ENCODE measurements at places on chromosomes 12 and 14.

DNA sequence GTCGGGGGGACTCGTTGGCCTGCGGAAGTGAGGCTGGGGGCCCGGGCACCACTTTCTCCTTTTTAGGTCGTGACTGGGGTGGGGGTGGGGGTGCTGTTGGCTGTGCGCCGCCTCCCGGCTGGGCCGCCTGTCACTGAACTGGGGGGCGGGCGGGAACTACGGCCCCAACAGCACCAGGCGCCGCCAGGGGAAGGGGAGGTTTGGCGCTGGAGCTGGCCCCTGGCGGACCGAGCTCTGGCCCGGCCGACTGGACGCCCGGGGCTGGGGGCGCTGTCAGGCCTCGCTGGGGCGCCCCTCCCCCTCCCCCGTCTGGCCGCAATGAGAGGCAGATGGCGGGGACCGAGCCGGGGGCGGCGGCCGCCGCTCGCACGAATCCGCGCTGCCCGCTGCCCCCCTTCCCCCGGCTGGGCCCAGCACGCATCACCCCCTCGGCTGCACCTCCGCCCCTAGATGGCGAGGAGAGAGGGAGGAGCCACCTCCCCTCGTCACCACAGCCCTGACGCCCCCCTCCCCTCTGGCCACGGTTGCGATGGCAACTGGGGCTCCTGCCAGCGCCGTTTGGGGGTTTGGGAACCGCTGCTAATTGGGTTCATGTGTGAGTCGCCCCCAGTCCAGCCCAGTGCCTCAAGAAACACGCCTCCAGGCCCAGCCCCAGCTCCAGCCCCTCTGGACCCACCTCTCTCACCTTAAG, 723 bp downstream of the NFATC4 start:
- DNase-seq: no peak

DNA sequence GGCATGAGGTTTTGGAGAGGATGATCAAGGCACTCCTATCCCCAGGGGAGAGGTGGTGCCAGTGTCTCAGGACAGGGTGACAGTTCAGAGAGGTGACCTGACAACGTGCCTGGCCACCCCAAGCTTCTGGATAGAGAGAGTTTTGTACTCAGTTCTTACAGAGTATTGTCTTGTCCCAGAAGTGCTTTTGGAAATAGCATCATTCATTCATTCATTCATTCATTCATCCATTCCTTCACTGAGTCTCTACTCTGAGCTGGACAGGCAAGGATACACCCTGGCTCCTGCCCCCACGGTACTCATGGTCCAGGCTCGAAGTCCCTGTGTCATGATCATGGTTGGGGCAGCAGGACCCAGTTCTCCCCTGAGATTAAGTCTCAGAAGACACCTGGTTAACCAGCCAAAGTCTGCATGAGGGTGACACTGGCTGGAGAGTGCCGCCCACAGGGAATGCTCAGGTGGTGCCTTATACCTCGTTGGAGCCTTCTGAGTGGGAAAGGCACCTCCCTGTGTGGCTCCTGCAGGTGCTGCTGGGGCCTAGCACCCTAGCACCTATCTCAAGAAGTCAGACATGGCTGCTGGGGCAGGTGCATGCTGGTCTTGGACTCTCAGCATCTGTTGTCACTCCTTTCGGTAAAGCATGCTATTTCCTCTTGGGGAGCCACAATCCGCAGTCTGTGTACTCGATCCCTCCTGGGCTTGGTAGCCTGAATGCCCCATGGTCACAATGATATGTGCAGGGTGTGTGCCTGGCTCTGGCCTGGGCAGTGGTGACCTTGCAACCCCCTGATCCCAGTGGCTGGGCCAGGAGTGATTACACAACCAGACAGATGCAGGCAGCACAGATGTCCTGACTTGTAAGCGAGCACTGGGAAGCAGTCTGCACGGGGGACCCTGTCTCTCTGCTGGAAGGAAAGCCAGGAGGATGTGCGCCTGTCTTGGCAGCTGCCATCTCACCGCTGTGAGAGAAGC, 57.8 kb downstream of the C14orf132 start:
- DNase-seq: no peak

DNA sequence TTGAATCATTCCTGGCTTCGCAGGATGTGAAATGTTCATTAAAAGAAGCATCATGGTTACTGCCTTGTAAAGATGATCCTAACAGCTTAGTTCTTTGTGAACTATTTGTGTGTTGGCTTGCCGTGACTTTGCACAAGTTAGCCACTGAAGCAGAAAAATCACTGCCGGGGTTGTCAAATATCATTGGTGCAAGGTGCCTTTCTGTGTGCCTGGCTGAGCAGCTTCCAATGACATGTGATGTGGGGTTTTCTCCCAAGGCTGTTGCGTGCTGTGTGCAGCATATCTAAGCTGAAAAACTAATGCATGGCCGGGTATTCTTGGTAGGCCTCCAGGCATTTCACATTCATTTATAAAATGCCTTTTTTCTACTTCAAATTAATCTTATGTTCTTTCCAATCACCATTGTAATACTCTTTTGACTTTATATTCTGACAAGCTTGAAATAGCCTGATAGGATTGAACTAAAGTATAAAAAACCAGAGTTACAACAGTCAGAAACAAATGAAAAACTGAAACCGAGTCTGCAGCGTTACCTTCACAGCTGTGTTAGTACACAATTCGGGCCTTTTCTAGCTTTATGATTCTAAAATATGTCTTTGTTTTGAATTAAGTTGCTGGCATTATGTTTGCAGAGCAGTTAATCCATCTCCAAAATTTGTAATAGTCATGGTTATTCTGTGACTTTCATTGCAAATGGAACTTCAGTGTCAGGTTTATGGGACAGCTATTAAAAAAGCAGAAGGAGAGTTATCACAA, 222.1 kb downstream of the SYT1 start:
- no peak for DNase-seq

GRCh38 chr12:3302401-3303041, 188.5 kb upstream of the PRMT8 start:
- DNase-seq: no peak

DNA sequence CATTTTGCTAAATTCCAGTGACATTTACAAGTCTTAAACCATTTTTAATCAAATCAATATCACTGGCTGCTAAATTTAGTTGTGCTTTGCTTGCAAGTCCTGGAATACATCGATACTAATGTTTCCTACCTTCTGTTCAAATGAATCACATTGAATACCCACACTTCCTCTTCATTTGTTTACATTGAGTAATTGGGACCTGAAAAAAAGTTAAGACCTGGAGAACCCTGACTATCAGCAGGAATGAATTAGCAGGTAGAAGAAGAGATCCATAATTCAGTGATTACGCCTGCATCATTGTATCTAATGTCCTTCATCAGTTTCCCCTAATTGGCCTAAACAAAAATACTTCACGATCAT, 369.3 kb downstream of the ETNK1 start:
- DNase-seq: no peak

DNA sequence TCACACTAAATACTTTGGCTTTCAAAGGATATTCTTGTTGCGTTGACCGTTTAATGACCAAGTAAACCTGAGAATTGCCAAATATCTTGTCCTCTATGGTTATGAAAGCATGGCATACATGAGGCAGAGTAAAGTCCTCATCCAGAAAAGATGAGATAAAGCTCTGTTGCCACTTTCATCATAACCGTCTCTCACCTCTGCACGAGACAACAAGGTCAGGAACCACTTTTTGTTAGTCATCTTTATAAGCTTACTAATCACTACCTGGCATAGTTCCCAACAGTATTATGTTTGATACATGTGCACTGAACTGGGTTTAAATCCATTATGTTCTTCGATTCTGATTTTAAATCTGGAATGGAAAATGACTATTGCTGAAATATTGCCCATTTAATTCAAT, 31.3 kb downstream of the PTPRB start:
- no peak for DNase-seq

DNA sequence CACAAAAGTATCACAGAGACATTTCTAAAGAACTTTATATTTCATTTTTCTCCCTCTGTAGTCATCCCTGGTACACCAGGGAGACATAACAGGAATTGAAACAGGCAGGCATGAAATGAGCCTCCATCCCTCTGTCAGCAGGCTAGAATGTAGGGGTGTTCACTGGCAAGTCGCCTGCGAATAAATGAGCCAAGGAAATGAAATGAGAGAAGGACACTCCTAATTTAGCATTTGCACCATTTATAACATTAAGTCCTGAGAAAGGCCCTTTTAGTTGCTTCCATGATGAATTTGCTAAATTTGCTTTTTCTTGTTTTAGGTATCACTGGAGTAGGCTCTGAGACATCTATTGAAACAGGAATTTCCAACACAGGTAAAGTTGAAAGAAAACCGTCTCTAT, 192.4 kb upstream of the CNTN1 start:
- no peak for DNase-seq

GRCh38 chr12:59823567-59823966, 227.7 kb downstream of the SLC16A7 start:
- DNase-seq: no peak

DNA sequence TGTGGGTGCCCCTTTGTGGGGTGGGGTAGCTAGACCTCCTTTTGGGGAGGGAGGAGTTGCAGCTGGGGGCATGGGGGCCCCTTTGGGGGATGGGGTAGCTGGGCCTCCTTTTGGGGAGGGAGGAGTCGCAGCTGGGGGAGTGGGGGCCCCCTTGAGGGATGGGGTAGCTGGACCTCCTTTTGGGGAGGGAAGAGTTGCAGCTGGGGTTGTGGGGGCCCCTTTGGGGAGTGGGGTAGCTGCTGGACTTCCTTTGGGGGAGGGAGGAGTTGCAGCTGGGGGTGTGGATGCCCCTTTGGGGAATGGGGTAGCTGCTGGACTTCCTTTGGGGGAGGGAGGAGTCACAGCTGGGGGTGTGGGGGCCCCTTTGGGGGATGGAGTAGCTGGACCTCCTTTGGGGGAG, 7.0 kb downstream of the NACA start:
- no peak for DNase-seq

DNA sequence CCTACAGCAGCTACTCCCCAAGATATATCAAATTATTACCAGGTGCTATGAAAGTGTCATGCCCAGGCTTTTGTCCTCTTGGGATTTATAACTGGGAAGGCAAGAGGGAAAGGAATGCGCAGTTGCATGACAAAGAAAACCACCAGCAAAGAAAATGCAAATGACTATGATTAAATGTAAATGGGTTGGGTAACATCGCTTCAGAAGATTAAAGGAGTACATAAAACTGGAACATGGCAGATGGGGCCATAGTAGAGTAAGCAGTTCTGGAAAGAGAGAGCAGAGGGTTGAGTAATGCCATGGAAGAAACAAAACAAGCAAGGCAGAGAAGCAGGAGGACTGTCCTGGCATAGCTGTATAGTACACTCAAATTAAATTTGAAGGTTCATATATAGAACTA, 493.1 kb downstream of the NOVA1 start:
- DNase-seq: no peak

DNA sequence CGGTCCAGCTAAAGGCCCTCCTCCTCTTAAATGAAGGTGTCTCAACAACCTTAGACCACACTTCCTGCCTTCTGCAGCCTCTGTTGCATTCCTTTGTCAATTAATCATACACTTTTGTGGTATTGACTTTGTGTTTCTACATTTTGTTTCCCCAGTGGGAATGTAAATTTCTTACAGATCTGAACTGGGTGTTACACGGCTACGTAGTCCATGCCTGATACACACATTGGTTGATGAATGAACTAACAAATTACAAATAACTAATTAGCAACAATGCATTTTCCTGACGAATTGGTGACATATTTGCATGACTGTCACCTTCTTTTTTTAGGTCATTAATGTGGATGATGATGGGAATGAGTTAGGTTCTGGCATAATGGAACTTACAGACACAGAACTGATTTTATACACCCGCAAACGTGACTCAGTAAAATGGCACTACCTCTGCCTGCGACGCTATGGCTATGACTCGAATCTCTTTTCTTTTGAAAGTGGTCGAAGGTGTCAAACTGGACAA, 15.2 kb upstream of the CCT2 start:
- DNase-seq: no peak

DNA sequence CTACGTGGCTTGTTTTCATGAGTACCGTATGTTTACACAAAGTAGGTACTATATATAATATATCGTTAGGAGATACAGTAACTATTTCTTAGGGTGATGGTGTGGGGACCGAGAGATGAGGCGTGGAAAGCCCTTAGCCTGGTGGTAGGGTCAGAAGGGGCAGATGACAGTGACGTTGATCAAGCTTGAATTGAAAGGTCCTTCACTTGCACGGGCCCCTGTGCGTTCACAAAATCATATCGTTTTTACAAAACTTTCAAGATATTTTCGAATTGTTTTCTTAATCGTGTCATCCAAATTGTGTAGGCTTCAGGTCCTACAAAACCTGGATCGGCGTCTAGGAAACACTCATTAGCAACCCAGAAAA, 881 bp upstream of the SOS2 start:
- no peak for DNase-seq

DNA sequence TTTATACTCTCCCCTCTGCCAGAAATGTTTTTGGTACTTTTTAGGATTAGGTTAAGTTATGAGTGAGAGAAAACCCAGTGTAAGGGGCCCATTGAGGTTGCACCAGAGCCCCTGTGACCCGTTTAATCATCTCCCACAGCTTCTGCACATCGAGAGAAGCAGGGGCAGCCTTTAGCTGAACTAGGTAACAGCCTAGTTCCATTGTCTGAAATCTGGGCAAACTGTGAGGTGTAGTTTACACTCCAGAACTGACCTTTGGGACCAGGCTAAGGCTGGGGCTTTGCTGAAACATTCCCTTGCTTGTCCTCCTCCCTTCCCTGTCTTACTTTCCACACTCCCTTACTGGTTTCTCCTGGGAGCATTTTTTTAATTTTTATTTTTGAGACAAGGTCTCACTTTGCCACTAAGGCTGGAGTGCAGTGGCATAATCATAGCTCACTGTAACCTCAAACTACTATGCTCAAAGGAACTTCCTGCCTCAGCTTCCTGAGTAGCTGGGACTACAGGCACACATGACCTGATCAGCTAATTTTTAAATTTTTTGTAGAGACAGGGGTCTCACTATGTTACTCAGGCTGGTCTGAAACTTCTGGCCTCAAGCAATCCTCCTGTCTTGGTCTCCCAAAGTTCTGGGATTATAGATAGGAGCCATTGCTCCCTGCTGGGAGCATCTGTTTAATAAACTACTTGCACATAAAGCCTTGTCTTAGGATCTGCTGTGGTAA, 25.9 kb upstream of the DHRS2 start:
- no peak for DNase-seq

DNA sequence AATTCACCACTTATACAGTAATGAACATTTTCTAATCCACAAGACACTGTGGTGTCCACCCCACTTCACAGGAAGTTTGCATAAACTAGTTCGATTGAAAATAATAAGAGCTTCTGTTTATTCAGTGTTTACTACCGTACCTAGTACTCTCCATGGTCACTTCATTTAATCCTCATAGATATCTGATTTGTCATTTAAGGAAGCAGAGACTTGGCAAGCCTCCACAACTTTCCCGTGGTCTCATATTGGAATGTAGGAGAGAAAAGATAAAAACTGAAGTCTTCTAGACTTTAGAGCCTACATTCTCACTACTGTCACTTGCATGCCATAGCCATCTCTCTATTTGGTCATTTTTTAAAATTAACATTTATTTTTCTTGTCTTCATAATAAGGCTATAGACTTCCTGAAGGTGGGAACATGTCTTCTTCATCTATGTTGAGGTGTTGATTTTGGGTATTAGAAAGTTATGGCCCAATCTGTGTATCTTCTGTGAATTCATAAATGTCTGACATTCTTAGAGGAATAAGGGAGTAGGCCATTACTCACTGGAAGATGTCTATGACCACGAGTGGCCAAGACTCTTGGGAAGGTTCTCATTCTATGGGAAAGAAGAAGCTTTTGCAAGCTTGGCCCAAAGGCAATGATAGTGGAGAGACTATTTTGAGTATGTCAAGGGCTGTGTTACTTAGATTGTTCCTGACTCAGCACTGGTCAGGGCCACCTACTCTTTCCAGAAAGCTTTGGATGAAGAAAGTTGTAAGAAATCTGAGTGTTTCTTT, 423.7 kb downstream of the LRIG3 start:
- DNase-seq: no peak

All from stimulated activated CD4-positive, alpha-beta T cell treated with anti-CD3 and anti-CD28 coated beads, Interleukin-15, amount 100 ng/mL, for 48 hours (primary cell).